Urinary bladder (tissue), 4 donors: ENCODE measurements at places on chromosomes 3 and 15. TPM values are rescaled to one million over a fixed set of nuclear protein-coding genes. Genes with fewer than 3 reads are reported as not detected.

- DNase-seq: no peak
Observed at GRCh38 chr3:50592568-50592967, 19.0 kb downstream of the CISH start.

GRCh38 chr3:125512135-125512920, 7.7 kb downstream of the SNX4 start:
- DNase-seq: no peak

DNA sequence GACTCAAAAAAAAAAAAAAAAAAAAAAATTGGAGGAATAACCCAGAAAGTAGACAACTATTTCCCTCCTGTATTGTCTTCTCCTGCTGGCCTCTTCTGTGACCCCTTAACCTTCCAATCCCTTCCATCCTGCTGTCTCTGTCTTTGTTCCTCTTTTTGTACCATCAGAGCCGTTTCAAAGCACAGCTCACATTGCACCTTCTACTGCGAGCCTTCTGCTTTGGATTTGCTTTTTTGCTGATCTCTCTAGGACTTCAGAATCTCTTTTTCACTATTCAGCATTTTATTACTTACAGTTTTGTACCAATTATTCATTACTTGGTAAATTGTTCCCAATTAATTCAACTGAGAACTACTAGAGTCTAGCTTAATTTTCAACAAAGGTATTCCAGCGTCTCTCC, 284.0 kb upstream of the TBL1XR1 start:
- no peak for DNase-seq

DET1 gene
- 16.7 TPM for total RNA-seq

DNA sequence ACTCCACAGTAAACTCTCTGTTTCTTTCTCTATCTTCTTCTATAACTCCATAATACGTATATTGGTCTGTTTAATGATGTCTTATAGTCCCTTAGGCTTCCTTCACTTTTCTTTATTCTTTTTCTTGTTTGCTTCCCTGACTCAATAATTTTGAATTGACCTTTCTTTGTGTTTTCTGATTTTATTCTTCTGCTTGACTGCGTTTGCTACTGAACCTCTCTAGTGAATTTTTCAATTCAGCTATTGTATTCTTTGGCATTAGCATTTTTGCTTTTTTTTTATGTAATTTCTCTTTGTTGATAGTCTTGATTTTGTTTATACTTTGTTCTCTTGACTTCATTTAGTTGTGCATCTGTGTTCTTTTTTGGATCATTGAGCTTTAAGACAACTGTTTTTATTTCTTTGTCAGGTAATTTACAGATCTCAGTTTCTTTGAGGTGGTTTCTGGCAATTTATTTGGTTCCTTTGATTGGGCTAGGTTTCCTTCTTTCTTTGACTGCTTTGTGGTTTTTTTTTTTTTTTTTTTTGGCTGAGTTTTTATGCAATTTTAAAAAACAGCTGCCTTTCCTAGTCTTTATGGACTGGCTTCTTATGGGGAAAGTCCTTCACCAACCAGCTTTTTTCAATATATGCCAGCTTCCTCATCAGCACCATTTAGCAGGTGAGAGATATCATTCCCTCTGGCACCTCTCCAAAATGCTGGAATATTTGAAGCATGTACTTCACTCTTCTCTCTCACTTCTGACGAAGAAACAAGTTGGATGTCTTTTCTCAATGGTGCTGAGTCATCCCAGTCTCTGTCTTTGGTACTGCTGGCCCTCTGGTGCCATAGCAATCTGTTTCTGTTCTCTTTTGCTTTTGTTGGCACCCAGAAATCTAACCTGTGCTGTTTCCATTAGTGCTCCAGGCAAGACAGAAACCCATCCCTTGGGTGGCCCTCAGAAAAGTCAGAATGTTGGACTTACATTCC, 17.6 kb downstream of the RSRC1 start:
- DNase-seq: no peak

GRCh38 chr3:77149382-77149781, 109.5 kb downstream of the ROBO2 start:
- DNase-seq: no peak

SEMA6D gene
- 35.6 TPM for total RNA-seq

- no peak for DNase-seq
Observed at GRCh38 chr3:50246517-50246954, 10.5 kb downstream of the GNAI2 start.

DNA sequence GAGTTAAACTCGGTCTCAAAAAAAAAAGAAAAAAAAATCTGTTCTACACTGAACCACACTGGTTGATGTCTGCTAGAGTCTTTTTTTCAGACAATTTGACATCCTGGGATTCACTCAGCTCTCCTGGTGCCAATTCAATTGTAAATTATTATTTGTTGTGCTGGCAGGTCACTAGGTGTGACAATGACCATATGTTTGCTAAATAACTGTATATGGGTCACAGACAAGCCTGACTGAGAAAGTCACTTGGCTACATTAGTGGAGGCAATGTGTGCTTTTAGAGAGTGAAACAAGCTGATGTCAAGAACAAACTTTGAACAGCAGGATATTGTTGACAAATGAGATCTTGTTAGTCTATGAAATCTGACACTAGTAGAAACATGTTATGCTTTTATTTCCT, 1379.1 kb downstream of the ZPLD1 start:
- no peak for DNase-seq

ITIH1 gene
- total RNA-seq: not detected

DNA sequence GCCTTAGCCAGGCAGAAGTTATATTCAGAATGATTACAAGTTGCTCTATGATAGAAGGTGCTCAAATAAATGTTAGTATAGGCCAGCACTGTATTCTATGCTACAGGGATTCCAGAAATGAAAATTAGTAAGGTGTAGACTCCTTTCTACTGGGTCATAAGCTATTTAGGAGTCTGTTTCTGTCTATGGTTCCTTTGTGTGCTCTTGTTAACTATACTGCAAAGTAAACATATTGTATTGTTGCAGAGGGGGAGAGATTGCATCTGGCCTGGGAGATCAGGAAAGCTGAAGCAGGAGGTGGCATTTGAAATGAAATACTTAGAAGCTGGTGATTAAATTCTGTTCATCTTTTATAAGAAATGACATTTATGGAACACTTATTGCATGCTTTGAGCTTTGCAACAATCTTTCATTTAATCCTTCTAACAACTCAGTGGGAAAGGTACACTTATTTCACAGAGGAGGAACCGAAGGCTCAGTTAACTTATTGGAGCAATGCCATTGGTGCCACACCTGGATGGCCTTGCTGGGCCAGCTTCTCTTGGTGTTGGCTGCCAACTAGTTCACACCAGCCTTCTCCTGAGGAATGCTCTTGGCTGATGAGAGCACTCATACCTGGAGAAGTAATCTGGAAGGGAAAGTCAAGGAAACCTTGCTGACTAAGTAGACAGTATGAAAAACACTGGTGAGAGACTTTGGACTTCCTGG, 39.1 kb downstream of the ABHD5 start:
- DNase-seq: no peak

DNA sequence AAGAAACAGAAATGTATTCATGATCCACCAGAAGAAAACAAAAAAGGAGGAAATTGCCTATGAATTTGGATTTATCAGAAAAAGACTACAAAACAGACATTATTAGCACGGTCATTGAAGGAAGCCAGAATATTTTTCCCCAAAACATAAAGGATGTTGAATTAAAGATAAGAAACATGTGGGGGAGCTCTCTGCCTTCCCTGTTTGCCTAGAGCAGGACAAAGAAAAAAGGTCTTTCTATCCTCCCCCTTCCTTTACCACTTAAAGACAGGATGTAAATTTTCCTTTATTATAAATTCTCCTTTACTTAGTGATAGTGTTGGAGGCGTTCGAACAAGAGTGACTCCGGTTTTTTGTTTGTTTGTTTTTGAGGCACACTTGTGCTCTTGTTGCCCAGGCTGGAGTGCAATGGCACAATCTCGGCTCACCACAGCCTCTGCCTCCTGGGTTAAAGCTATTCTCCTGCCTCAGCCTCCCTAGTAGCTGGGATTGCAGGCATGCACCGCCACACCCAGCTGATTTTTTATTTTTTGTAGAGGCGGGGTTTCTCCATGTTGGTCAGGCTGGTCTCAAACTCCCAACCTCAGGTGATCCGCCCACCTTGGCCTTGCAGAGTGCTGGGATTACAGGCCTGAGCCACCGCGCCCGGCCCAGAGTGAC, 14.9 kb upstream of the RPN1 start:
- DNase-seq: no peak

DNA sequence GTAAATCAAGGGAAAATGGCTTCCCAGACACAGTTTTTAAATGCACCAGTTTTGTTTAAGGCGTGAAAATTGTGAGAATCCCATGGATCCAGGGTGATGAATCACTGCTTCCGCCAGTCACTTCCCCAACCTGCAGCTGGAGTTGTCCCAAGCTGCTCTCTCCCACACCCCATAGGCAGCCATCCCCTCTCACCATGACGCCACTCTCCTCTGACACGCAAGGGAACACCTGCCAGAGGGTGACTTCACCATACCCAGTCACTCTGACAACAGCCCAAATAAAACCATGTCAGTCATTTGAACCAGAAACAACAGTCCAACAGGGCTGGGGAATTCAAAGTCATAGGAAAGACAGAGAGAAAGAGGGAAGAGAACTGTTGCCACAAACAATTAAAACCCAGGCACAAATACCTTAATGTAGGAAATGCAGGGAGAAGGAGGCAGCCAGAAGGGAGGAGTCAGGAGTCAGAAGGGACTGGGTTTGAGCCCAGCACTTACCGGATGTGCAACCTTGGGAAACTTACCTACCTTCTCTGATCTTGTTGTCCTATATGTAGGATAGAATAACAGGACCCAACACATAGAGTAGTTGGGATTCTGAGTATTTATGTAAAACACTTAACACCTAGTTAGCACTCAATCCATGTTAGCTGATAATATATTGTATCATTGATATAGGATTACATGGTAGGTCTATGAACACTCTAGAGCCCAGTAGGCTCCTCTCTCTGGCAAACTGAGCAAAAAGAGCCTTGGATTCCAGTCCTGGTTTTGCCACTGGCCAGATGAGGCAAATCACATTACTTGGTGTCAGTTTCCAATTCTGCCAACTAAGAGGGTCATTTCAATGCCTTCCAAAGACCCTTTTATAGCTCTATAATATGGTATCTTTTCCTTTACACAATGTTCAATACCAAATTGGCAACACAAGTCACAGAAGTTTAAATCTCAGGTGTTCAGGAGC, 326.3 kb upstream of the ICE2 start:
- no peak for DNase-seq

- DNase-seq: no peak
Observed at GRCh38 chr3:2934541-2934940, 175.6 kb downstream of the IL5RA start.

GRCh38 chr3:16759227-16759903, 125.4 kb upstream of the PLCL2 start:
- DNase-seq: no peak

EAF2 gene
- total RNA-seq: 16.4 TPM
